Mesothelial cell of epicardium (in vitro differentiated cells): ENCODE measurements at places on chromosomes 2 and 18.

GRCh38 chr2:4908461-4908860, 783.7 kb upstream of the SOX11 start:
- DNase-seq = no peak

GRCh38 chr2:120020554-120020953, 7.7 kb downstream of the EPB41L5 start:
- no peak for DNase-seq

DNA sequence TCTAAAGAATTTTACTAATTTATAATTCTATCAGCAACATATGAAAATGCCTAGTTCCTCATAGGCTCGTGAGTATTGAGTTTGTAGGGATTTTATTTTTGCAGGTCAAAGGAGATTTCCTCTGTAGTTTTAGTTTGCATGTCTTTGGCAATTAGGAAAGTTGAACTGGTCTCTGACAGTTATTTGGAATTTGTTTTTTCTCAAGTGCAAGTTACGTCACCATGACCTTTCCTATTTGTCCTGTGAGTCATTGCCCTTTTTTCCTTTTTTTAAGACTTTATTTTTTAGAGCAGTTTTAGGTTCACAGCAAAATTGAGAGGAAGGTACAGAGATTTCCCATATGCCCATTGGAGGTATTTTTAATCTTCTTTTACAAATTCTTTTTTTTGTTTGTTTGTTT, 29.0 kb downstream of the RAMP1 start:
- DNase-seq = no peak

- DNase-seq = no peak
These were observed 21.7 kb downstream of the CLASP1 start for GRCh38 chr2:121627525-121628050.

DNA sequence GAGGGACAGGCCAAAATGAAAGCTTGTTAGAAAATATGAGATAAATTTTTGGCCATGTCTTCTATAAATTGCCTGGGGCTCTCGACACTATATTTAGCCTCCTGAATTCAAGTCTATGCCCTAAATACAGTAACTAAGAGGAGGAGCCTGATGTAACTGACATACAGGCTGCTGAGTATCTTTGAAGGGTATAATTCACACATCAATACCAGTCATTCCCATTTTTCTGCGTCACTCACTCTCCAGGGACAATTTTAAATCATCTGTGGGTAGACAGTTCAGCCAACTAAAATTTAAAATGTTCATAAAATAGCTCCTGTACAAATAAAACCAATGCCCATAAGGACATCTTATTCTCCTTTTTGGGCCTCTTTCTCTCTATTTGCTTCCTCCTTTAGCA, 105.9 kb downstream of the AP1S3 start:
- no peak for DNase-seq

- no peak for DNase-seq
These were observed 17.1 kb downstream of the GATA6 start for GRCh38 chr18:22186484-22186971.

DNA sequence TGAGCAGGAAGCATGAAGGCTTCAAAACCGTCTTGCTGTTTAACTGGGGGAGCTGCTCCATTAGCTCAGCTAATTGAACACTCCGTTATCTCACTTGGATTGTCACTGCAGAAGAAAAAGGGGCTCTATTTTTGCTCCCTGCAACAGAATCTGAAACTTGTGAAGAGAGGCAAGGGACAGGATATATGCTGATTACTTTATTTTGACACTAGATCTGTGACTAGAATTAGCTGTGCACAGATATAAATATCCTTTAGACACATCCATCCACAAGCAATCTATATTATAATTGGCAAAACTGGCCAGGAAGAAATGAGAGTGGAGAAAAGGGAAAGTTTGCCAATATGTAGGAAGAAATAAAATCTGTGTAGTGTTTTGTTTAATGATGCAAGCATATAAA, 700.1 kb upstream of the CHAC2 start:
- no peak for DNase-seq

DNA sequence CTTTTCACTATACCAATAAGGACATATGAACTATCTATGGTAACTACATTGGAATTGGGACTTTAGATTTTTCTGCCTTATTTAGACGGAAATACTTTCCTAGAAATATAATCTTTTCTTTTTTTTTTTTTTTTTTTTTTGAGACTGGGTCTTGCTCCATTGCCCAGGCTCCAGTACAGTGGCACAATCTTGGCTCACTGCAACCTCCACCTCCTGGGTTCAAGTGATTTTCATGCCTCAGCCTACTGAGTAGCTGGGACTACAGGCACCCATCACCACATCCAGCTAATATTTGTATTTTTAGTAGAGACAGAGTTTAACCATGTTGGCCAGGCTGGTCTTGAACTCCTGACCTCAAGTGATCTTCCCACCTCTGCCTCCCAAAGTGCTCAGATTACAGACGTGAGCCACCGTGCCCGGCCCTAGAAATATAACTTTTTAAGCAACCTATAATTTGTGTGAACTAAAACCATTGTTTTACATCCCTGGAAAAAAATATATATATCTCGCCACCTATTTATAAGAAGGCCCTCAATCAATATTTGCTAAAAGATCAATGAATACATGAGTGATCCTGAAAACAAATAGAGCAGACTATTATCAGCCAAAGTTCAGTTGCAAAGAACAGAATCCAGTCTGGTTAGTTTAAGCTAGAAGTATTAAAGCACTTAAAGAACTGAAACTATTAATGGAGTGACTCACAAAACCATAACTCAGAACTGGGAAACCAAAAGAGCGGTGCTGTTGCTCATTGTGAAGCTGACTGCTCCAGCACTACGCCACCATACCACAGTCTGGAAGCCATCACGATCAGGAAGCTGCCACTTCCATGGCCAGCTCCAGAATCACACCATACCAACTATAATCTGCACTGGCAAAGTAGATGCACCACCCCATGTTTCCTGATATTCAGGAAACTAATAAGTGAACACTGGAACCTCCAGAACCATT, 8.4 kb upstream of the HNRNPLL start:
- DNase-seq = no peak

- DNase-seq = peak; percentile 64
These were observed 13.1 kb downstream of the DAW1 start for GRCh38 chr2:227884511-227884947.

DNA sequence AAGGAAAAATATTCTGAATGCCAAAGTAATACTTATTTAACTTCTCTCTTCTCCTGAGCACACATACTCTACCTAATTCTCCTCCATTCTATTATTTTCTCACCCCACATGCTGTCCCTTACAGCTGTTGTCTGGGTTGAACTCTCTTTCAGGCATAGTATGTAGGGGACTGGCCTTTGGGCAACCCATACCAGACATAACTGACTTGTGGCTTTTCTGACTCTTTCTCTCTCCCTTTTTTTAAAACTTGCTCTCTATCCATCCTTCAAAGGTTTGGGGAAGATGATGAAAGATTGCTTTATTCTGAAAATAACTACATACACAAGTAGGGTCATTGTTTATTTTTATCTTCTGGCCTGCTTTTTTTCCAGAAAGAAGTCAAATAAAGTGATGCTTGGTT, 69.9 kb upstream of the NOSTRIN start:
- no peak for DNase-seq

DNA sequence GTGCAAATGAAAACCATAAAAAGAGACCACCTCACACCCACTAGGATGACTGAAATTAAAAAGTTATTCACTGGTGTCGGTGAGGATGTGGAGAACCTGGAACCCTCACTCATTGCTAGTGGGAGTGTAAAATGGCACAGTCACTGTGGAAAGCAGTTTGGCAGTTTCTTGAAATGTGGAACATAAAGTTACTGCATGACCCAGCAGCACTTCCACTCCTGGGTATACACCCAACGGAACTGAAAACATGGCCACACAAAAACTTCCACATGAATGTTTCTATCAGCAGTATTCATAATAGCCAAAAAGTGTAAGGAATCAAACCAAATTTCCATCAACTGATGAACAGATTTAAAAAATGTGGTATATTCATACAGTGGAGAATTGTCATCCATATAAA, 65.1 kb upstream of the SLC66A3 start:
- DNase-seq = no peak

DNA sequence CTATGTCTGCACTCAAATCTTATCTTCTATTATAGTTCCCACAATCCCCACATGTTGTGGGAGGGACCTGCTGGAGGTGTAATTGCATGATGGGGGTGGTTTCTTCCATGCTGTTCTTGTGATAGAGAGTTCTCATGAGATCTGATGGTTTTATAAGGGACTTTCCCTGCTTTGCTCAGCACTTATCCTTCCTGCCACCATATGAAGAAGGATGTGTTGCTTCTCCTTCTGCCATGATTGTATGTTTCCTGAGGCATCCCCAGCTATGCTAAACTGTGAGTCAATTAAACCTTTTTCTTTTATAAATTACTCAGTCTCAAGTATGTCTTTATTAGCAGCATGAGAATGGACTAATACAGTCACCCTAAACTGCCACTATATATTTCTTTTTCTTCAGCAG, 79.1 kb downstream of the SH3YL1 start:
- DNase-seq = no peak

- no peak for DNase-seq
These were observed 633.1 kb downstream of the ARHGAP15 start for GRCh38 chr2:143762176-143762928.

DNA sequence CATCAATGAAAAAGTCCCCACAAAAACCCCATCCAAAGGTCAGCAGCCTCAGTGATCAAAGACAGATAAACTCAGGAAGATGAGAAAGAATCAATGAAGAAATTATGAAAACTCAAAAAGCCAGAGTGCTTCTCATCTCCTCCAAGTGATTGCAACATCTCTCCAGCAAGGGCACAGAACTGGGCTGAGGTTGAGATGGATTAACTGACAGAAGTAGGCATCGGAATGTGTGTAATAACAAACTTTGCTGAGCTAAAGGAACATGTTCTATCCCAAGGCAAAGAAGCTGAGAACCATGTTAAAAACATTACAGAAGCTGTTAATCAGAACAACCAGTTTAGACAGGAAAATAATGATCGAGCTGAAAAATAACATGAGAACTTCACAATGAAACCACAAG, 442.8 kb upstream of the SYT4 start:
- DNase-seq = no peak

GRCh38 chr2:110881908-110882307, 149.5 kb downstream of the ACOXL start:
- DNase-seq = no peak

DNA sequence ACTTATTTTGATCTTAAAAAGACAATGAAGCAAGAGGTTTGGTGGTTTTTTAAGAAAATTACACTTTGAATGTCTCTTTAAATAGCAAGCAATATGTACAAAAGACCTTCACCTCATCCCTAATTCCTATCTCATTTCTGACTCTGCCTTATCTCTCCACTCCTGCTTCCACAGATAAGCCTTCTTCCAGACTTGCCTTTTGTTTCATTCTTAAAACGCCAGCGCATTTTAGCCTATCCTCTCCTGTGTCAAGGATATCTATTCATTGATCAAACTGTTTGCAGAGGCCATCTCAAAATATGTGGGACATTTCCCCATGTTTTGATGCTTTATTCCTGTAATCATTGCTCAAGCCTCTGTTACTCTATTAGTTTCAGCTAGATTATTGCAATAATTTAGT, 562.5 kb downstream of the PARD3B start:
- DNase-seq = no peak

DNA sequence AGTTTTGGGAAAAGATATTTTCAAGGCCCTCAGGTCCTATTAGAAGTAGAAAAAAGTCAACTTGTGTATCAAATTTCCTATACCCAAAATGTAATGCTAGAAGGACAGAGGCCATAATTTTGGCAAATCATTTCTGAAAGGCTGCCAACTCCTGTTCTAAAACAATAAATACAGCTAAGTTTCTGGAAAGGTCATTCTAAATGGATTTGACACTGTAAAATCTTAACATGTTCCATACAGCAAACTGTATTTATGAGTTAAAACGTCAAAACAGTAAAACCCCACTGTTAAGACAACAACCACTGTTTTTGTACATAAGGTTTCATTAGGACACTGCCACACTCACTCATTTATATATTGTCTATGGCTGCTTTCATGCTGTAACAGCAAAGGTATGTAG, 9.7 kb downstream of the FAM98A start:
- no peak for DNase-seq

GRCh38 chr2:119753041-119753929, 6.4 kb upstream of the PTPN4 start:
- no peak for DNase-seq

DNA sequence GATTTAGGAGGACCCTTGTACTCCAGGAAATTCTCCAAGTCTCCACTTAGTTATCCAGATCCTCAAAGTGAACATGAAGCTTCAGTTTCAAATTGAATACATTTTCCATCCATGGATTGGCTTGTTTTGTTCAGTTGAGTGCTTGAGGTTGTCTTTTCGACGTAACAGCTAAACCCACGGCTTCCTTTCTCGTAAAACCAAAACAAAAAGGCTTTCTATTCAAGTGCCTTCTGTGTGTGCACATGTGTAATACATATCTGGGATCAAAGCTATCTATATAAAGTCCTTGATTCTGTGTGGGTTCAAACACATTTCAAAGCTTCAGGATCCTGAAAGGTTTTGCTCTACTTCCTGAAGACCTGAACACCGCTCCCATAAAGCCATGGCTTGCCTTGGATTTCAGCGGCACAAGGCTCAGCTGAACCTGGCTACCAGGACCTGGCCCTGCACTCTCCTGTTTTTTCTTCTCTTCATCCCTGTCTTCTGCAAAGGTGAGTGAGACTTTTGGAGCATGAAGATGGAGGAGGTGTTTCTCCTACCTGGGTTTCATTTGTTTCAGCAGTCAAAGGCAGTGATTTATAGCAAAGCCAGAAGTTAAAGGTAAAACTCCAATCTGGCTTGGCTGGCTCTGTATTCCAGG, at the start of gene CTLA4:
TSS of gene CTLA4 (plus strand) at position 211 of the 640 bp plus-strand sequence. CDS start at position 383, 172 bp downstream.
- DNase-seq = no peak

DNA sequence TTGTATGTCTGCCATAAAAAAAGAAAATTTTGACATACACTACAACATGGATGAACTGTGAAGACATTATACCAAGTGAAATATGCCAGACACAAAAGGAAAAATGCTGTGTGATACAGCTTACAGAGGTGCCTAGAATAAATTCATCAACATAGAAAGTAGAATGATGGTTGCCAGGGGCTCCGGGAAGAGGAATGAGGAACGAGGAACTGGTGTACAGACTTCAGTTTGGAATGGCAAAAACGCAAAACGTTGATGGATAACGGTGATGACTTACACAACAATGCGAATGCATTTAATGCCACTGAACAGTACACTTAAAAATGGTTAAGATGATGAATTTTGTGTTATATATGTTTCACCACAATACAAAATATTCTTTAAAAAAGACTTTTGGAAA, 61.0 kb downstream of the TTC21B start:
- no peak for DNase-seq
